SJSA1 (cell line): ENCODE measurements at places on chromosomes 16 and 17. TPM values are rescaled to one million over a fixed set of nuclear protein-coding genes. Genes with fewer than 3 reads are reported as not detected.

- no peak for DNase-seq
- peaks cover 41% of the 10 kb centered on the region for H3K4me1 ChIP-seq
- no peak overlapping the region for H3K27ac ChIP-seq
- H3K36me3 ChIP-seq: peaks cover 11% of the 10 kb centered on the region
- no peak overlapping the region for H3K4me3 ChIP-seq
These were observed 33.5 kb downstream of the ERCC4 start for GRCh38 chr16:13953501-13953900.

DNA sequence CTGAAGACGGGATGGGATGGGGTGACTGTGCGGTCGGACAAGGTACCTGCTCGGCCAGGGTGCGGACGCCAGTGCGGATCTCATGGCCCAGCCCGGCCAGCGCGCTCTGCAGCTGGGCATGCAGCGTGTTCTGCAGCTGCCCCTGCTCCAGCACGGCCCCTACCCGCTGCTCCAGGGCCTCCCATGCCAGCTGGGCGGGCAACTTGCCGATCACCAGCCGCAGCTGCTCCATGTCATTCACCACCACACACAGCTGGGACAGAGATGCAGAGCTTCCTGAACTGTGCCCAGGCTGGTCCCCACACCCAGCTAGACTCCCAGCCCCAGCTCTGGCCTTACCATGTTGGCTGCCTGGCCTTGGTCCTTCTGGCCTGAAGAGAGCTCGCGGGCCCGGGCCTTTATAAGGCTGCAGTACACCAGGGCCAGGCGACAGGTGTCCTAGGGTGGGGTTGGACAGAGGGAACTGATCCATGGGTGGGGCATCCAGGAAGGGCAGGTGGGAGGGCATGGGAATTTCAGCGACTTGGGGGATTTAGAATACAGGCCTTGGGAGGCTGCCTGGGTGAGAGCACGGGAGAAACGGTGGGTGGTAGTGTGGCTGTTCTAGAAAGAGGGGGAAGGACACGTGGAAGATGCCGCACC lies 9.8 kb downstream of the UNC13D start:
- DNase-seq: no peak
- 0 out of 2 replicates have a peak, but pooled peaks cover 5% of the 10 kb centered on the region for H3K4me1 ChIP-seq
- no peaks in the 10 kb centered on the region for H3K27me3 ChIP-seq
- no peaks in the 10 kb centered on the region for H3K36me3 ChIP-seq

The SLC6A2 gene
- total RNA-seq: not detected in 2 replicates

The PTX4 gene
- total RNA-seq: not detected in 2 replicates

The PLA2G10 gene
- not detected in 2 replicates for total RNA-seq

The PRSS36 gene
- 0.18 and 0.38 TPM in 2 replicates for total RNA-seq

GRCh38 chr16:55530316-55530856 lies 21.5 kb downstream of the LPCAT2 start:
- no peaks in the 10 kb centered on the region for H3K36me3 ChIP-seq
- H3K27me3 ChIP-seq: no peaks in the 10 kb centered on the region
- H3K27ac ChIP-seq: no peak overlapping the region
- DNase-seq: no peak

- H3K4me1 ChIP-seq: no peaks in the 10 kb centered on the region
- H3K36me3 ChIP-seq: no peaks in the 10 kb centered on the region
- no peak for DNase-seq
- H3K4me3 ChIP-seq: no peak overlapping the region
- no peak overlapping the region for H3K27ac ChIP-seq
These were observed 2.2 kb upstream of the ICAM2 start for GRCh38 chr17:64022611-64023063.

- H3K27me3 ChIP-seq: no peaks in the 10 kb centered on the region
- H3K36me3 ChIP-seq: peaks cover 79% of the 10 kb centered on the region
- H3K27ac ChIP-seq: no peak overlapping the region
- no peak overlapping the region for H3K4me3 ChIP-seq
These were observed 46.0 kb downstream of the TNRC6A start for GRCh38 chr16:24775455-24775854.

GRCh38 chr16:63228259-63228658 lies 1192.0 kb upstream of the CDH8 start:
- no peaks in the 10 kb centered on the region for H3K36me3 ChIP-seq
- DNase-seq: no peak
- H3K4me1 ChIP-seq: no peaks in the 10 kb centered on the region
- no peak overlapping the region for H3K4me3 ChIP-seq
- no peaks in the 10 kb centered on the region for H3K27me3 ChIP-seq

- peak overlapping the region; percentile 95 for H3K27ac ChIP-seq
- DNase-seq: peak; percentile 82
- peaks cover 52% of the 10 kb centered on the region for H3K4me1 ChIP-seq
- no peak overlapping the region for H3K4me3 ChIP-seq
These were observed 13.0 kb downstream of the CDH13 start for GRCh38 chr16:82639666-82640336.

DNA sequence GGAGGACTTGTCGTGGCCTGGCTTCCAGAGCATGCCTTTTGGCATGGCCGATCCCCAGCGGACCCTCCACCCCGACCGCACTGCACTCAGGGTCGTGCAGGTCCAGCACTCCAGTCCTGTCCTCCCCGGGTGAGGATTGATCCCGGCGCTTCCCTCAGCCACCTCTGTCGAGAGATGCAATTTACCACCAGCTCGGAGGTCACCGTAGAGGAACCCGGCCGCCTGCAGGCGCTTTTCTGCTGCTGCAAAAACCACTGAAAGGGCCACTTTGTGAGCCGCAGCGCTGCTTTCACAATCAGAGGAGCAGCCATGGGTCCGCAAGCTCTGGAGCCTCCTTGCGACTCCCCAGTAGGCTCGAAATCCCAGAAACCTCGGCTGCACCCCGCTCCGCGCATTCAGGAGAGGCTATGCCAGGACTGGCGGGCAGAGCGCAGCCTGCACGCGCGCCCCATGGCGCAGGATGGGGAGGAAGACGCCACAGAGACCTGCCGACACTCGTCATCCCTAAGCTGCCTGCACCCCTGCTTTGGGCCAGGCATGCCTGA lies 134.2 kb downstream of the HS3ST2 start:
- no peak overlapping the region for H3K4me3 ChIP-seq
- no peaks in the 10 kb centered on the region for H3K36me3 ChIP-seq
- no peaks in the 10 kb centered on the region for H3K4me1 ChIP-seq
- H3K27ac ChIP-seq: no peak overlapping the region
- no peak for DNase-seq

DNA sequence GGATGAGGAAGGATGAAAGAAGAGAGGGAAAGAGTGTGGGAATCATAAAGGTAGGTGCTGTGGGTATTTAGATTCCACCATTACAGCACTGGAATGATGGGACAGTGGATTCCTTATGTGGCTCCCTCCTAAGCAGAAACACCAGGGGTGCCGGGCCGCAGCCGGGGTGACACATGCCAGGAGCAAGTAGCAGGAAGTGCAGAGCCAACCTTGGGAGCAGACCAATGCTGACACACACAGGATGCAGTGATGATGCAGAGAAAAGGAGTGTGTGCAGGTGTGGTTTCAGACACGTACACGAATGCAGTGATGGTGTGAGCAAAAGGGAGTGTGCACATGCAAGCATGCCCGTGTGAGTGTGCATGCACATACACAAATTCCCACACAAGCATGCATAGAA lies 338.0 kb downstream of the SLC39A11 start:
- DNase-seq: no peak
- no peaks in the 10 kb centered on the region for H3K27me3 ChIP-seq
- H3K27ac ChIP-seq: no peak overlapping the region
- H3K4me3 ChIP-seq: no peak overlapping the region
- no peaks in the 10 kb centered on the region for H3K36me3 ChIP-seq
- no peaks in the 10 kb centered on the region for H3K4me1 ChIP-seq

The TNK1 gene
- total RNA-seq: not detected in 2 replicates

The SHCBP1 gene
- 71.9 and 85.8 TPM in 2 replicates for total RNA-seq

DNA sequence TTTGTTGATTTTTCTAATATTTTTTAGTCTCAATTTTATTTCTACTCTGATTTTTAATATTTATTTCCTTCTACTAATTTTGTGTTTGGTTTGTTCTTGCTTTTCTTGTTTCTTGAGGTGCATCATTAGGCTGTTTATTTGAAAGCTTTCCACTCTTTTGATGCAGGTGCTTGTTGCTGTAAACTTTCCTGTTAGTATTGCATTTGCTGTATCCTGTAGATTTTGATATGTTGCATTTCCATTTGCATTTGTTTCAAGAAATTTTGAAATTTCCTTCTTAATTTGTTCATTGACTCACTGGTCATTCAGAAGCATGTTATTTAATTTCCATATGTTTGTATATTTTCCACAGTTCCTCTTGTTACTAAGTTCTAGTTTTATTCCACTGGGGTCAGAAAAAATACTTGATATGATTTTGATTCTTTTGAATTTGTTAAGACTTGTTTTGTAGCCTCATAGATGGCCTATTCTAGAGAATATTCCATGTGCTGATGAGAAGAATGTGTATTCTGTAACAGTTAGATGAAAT lies 43.1 kb upstream of the NACA2 start:
- no peak for DNase-seq
- H3K36me3 ChIP-seq: no peaks in the 10 kb centered on the region
- no peaks in the 10 kb centered on the region for H3K27me3 ChIP-seq
- H3K4me1 ChIP-seq: no peaks in the 10 kb centered on the region

DNA sequence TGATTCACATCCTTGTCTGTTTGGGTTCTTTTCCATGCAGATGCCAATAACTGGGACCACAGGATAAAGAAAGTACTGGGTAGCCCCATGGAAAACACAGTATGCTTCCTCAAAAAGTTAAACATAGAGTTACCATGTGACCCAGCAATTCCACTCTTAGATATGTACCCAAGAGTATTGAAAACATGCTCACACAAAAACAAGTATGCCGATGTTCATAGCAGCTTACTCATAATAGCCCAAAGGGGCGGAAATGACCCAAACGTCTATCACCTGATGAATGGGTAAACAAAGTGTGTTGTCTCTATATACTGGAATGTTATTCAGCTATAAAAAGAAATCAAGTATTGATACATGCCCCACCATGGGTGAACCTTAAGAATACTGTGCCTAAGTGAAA lies 55.4 kb downstream of the CYB5B start:
- peak overlapping the region; percentile 8; the same call in 1 of the 2 replicates for H3K27ac ChIP-seq
- peak; percentile 23 for DNase-seq
- peaks cover 53% of the 10 kb centered on the region for H3K4me1 ChIP-seq
- H3K36me3 ChIP-seq: no peaks in the 10 kb centered on the region

The NT5M gene
- 0.69 and 0.87 TPM in 2 replicates for total RNA-seq

- no peak overlapping the region for H3K4me3 ChIP-seq
- no peaks in the 10 kb centered on the region for H3K4me1 ChIP-seq
- no peak for DNase-seq
- H3K27me3 ChIP-seq: peaks cover 21% of the 10 kb centered on the region
- H3K27ac ChIP-seq: no peak overlapping the region
- H3K36me3 ChIP-seq: no peaks in the 10 kb centered on the region
These were observed 102.7 kb downstream of the UTP18 start for GRCh38 chr17:51362811-51363585.

The LRRC3C gene
- total RNA-seq: not detected in 2 replicates

- H3K27ac ChIP-seq: peak overlapping the region; percentile 39
- peaks cover 48% of the 10 kb centered on the region for H3K36me3 ChIP-seq
These were observed 34.4 kb downstream of the BRD7 start for GRCh38 chr16:50334106-50334975.

GRCh38 chr17:13429201-13429600 lies 172.5 kb downstream of the HS3ST3A1 start:
- no peak overlapping the region for H3K27ac ChIP-seq
- no peaks in the 10 kb centered on the region for H3K36me3 ChIP-seq
- H3K4me1 ChIP-seq: peaks cover 14% of the 10 kb centered on the region
- peak; percentile 52 for DNase-seq

The TBC1D26 gene
- total RNA-seq: not detected in 2 replicates

DNA sequence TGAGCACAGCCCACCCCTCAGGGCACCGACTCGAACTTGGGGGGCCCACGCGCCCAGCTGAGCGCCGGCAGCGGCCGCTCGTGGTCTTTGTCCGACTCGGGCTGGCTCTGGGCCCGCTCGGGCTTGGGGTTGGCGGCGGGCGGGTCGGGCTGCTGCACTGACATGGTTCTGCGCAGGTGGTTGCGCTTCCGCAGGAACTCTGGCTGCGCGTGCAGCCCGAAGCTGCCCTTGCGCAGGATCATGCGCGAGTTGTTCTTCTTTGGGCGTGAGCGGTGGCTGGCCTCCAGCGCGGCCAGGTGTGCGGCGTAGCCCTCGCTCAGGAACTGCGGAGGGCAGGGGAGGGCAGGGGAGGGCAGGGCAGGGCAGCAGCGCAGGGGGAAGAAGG lies 11.1 kb downstream of the PIMREG start:
- no peak overlapping the region for H3K27ac ChIP-seq
- H3K4me3 ChIP-seq: no peak overlapping the region
- H3K27me3 ChIP-seq: no peaks in the 10 kb centered on the region
- H3K4me1 ChIP-seq: peaks cover 13% of the 10 kb centered on the region
- DNase-seq: no peak
- peaks cover 16% of the 10 kb centered on the region for H3K36me3 ChIP-seq

DNA sequence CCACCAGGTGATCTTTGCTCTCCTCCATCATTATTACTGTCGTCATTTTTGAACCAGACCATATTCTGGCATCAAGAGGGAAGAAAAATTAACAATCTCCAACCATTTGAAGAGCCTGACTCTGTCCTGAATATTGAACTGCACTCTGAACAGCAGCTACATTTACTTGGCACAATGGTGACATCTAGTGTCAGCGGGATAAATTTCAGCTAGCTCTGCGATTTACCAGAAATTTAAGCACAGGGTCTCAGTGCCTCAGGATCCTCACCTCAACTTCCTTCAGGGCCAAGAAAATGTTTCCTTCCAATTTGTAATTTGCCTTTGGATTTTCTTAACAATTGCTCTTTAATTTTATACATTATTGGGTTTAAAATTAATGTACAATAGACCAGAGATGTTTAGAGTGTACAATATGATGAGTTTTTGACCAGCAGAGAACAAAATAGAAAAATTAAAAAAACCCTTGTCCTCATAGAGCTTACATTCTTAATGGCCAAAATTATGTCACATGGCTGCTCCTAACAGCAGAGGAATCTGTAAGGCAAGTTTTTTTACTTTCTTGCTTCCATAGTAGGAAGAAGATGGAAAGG lies 10.7 kb upstream of the ZNF19 start:
- H3K4me3 ChIP-seq: no peak overlapping the region
- H3K27me3 ChIP-seq: peaks cover 5% of the 10 kb centered on the region; the same call in 1 of the 2 replicates
- H3K27ac ChIP-seq: no peak overlapping the region
- DNase-seq: peak; percentile 24

DNA sequence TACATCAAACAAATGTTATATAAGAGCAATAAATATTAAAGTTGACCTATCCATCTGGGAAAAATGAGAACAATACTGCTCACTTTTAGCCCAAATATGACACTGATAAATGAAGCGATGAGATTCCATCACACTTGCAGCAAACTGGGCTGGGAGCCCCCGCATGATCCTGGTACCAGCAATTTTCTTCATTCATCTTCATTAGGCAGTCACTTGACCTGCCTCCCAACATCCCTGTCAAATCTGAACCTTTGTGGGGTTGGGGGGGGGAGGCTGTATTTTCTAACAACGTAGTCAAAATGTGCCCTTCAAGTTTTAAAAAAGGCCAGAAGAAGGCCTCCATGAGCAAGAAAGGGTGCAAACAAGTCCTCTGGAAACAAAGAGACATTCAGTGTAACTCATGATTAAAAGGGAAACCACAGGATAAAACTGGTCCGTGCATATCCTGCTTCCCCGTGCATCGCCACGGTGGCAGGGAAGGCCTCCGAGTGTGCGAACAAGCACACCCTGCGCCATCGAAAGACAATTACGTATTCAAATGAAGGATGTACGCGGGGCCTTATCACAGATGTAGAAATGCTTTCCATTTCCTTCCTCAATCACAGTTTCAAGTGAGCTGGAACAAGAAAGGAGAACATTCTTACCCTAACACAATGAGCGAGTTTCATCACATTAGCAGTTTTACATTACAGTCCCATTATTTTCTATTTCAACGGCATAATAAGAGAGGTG lies 48.4 kb downstream of the TOX3 start:
- 0 out of 2 replicates have a peak, but pooled peaks cover 6% of the 10 kb centered on the region for H3K4me1 ChIP-seq
- no peaks in the 10 kb centered on the region for H3K36me3 ChIP-seq
- no peak for DNase-seq
- H3K27ac ChIP-seq: no peak overlapping the region

The EVI2B gene
- 0.47 and 1.2 TPM in 2 replicates for total RNA-seq
